ENCODE measurements at places on chromosomes 6 and 20.

DNA sequence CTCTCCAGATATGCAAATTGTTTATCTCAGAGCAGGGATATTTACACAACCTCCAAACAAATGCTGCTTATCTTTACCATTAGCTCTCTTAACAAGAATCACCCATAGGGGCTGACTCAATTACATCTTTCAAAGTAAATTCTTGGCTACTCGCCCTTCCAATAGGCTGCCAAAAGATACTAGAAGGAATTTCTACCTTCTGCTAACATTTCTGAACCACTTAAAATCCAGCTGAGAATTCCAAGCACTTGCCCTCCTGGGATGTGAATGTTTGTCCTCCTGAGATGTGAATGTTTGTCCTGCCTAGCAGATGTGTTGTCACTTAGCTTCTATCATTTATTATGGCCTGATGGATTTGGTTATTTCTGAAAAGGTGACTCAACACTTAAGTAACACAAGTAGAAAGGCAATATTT, 388.0 kb downstream of the GJA1 start:
- DNase-seq: peak; percentile 33

DNA sequence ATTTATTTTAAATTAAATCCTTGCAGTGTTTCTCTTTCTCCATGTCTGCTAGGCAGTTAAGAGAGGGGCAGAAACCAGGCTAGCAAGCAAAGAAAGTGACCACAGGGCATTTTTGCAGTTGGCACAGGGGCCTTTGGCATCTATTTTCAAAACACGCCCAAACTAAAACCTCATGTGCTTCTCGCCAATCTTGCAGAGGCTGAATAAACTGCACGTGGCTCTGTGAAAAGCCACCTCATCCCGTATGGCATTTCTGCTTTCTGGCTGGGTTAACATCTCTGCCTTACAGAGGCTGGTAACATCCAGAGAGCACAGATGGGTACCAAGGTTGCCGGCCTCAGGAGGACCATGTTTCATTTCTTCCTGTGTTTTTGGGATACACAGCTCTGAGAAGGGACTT, 54.6 kb downstream of the GJA10 start:
- no peak for DNase-seq

- DNase-seq: peak; percentile 96
These were observed 534.7 kb upstream of the JARID2 start for GRCh38 chr6:14711056-14711703.

DNA sequence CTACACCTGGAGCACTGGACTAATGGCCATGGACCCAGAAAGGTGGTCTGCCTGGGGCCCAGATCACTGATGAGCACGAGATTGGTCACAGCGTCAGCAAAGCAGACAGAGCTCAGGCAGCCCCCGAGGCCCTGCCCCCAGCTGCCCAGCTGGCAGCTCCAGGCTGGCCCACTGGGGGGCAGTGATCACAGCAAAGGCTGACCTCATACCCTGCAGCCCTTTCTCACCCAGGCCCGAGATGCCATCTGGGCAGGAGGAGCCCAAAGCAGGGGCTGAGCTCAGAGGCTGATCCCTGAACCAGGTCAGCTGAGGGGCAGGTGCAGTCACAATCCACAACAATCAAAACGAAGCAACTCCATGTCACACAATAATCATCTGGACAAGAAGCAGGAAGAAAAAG, 4.1 kb downstream of the MAP1LC3A start:
- no peak for DNase-seq

GRCh38 chr6:169991913-169992312, 240.5 kb downstream of the ERMARD start:
- DNase-seq: no peak

DNA sequence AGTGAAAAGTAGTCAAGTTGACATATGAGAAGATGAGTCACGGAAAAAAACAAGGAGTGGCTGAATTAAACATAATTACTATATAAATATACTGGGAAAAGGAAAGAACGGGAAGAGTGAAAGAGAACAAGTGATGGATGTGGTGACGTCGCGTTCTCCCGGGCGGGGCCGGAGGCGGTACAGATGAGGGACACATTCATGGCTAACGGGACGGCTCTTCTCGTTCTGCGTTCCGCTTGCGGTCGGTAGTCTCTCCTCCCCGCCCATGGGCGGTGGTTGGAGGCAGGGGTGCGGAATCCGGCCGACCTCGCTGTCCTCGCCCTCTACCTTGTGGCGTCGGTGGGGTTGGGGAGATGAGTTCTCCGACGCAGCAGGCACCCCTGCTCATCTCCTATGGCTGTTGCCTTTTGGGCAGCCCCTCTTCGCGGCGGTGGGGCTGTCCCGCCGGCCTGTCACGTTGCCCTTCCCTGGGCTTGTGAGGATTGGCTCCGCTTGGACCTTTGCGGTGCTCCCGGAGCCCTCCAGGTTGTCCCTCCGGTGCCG, 22.5 kb downstream of the HLA-G start:
- DNase-seq: peak; percentile 32

- no peak for DNase-seq
These were observed 20.4 kb upstream of the SYNJ2 start for GRCh38 chr6:157961153-157961831.

DNA sequence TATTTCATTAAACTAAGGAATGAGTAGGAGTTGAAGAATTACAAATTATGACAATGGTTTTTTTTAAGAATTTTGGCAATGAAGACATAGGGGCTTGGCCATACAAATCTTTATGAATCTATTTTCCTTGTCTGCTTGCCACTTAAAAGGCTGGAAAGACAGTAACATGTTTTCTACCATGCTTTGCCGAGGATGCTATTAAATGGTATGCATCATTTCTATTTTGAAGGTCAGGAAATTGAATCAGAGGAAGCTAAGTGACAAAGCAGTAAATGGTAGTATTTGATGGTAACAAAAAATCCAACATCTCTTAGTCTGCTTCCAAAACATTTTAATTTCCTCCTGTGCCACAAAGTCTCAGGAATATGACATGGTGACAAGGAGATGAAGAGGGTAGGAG, 287.2 kb downstream of the RFPL4B start:
- no peak for DNase-seq

- DNase-seq: no peak
These were observed 170.2 kb upstream of the MLN start for GRCh38 chr6:33974030-33974429.

GRCh38 chr6:109527989-109528388, 45.0 kb upstream of the ZBTB24 start:
- no peak for DNase-seq

- no peak for DNase-seq
These were observed 414.3 kb downstream of the SAMD5 start for GRCh38 chr6:147922799-147923198.

- DNase-seq: peak; percentile 70
These were observed 20.1 kb downstream of the ECT2L start for GRCh38 chr6:138815797-138816528.

DNA sequence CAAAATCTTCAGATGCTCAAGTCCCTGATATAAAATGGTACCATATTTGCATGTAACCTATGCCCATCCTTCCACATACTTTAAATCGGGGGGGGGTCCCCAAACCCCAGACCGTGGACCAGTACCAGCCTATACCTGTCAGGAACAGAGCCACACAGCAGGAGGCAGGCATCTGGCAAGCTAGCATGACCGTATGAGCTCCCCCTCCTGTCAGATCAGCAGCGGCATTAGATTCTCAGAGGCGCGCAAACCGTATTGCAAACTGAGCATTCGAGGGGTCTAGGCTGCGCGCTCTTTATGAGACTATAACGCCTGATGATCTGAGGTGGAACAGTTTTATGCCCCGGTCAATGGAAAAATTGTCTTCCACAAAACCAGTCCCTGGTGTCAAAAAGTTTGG, 30.7 kb downstream of the FGD2 start:
- DNase-seq: no peak

DNA sequence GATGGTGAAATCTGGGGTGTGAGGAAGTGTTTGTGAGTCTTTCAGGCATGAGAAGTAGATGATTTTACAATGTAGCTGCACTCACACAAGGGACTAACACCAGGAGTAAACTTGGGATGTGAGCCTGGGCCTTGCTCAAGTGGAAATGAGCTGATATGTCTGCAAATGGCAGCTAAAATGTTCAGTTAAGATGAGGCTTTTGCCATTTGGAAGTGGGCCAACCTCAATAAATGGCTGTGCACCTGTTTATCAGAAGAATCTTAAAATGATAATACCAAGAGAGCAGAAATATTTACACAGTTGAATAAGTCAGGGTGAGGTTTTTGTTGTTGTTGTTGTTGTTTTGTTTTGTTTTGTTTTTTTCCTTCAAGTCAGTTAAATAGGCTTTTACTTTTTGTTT, 25.7 kb upstream of the KLHL31 start:
- no peak for DNase-seq

DNA sequence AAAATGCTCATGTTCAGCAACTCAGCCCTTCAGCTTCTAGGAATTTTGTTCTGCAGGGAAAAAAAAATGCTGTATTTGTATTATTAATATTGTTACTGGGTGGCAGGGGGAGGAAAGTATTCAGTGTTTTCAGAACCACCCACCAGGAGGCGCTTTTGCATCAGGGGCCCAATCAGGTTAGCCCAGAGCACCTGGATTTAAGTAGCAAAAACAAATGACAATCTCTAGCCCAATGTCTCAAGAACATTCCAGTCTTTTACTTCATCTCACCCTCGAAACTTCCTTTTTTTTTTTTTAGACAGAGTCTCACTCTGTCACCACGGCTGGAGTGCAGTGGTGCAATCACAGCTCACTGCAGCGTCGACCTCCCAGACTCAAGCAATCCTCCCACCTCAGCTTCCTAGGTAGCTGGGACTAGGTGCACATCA, 635 bp upstream of the C20orf203 start:
- DNase-seq: peak; percentile 44

- DNase-seq: no peak
These were observed 35.9 kb upstream of the FAM50B start for GRCh38 chr6:3813150-3813780.

- no peak for DNase-seq
These were observed 83.3 kb downstream of the TAF4 start for GRCh38 chr20:61982191-61982950.

GRCh38 chr6:111845441-111845871, 27.8 kb downstream of the FYN start:
- DNase-seq: no peak
